ENCODE measurements at places on chromosomes 7 and 10.

GRCh38 chr7:94182721-94183120 lies 178.6 kb upstream of the BET1 start:
- H3K27me3 ChIP-seq = no peaks in the 10 kb centered on the region
- no peak overlapping the region for H3K27ac ChIP-seq
- DNase-seq = no peak

- H3K36me3 ChIP-seq = no peaks in the 10 kb centered on the region
- H3K4me1 ChIP-seq = no peaks in the 10 kb centered on the region
- H3K4me3 ChIP-seq = no peak overlapping the region
- H3K27me3 ChIP-seq = no peaks in the 10 kb centered on the region
- no peak overlapping the region for H3K27ac ChIP-seq
Measured at GRCh38 chr10:17061418-17061817, 68.2 kb downstream of the CUBN start.

DNA sequence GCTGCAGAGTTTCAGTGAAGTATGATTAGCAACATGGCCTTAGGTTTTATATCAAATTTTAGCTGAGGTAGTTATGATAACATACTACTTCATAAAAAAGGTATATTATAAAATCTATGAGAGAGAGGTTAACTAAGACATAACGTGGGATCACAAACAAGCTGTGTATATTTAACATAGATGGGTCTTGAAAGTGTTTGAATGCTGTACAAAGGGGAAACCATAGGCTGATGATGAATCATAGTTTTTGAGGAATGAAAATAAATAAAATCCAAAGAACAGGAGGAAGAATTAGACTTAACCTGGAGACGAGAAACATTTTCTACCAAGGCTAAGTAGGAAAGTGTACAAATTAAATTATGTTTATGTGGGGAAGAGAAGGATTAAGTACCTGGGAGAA lies 119.0 kb downstream of the GNAI1 start:
- no peak for DNase-seq
- H3K4me3 ChIP-seq = no peak overlapping the region
- no peak overlapping the region for H3K27ac ChIP-seq
- H3K4me1 ChIP-seq = no peaks in the 10 kb centered on the region

GRCh38 chr7:39310699-39311098 lies 255.5 kb upstream of the YAE1 start:
- DNase-seq = no peak
- no peak overlapping the region for H3K27ac ChIP-seq
- H3K36me3 ChIP-seq = no peaks in the 10 kb centered on the region
- peaks cover 15% of the 10 kb centered on the region for H3K27me3 ChIP-seq
- no peaks in the 10 kb centered on the region for H3K4me1 ChIP-seq

- no peak overlapping the region for H3K4me3 ChIP-seq
- no peak overlapping the region for H3K27ac ChIP-seq
- H3K36me3 ChIP-seq = no peaks in the 10 kb centered on the region
- H3K4me1 ChIP-seq = peaks cover 8% of the 10 kb centered on the region
- no peaks in the 10 kb centered on the region for H3K27me3 ChIP-seq
Measured at GRCh38 chr10:84340187-84340586, 11.8 kb downstream of the CCSER2 start.

GRCh38 chr7:127957886-127958285 lies 73.4 kb downstream of the LRRC4 start:
- peaks cover 78% of the 10 kb centered on the region for H3K36me3 ChIP-seq
- no peaks in the 10 kb centered on the region for H3K27me3 ChIP-seq
- no peak for DNase-seq
- H3K4me1 ChIP-seq = no peaks in the 10 kb centered on the region

DNA sequence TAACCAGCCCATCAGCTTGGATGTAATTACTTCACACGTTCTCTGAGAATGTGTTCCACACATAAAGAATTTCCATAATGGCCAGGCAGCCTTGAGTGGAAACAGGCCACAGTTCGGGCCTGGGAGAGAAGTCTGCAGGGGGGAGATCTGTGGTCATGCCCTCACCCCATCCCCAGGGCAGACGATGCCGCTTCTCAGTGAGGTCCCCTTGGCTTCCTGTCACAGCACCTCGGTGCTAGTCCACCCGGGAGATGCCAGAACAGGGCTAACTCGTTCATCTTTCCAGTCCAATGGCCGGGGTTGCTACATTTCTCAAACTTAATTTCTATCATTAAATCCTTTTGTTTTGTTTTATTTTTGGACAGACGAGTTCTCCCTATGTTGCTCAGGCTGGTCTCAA lies 624.1 kb downstream of the PTPRN2 start:
- no peak overlapping the region for H3K4me3 ChIP-seq
- H3K27me3 ChIP-seq = peaks cover 12% of the 10 kb centered on the region
- DNase-seq = no peak
- H3K4me1 ChIP-seq = no peaks in the 10 kb centered on the region

DNA sequence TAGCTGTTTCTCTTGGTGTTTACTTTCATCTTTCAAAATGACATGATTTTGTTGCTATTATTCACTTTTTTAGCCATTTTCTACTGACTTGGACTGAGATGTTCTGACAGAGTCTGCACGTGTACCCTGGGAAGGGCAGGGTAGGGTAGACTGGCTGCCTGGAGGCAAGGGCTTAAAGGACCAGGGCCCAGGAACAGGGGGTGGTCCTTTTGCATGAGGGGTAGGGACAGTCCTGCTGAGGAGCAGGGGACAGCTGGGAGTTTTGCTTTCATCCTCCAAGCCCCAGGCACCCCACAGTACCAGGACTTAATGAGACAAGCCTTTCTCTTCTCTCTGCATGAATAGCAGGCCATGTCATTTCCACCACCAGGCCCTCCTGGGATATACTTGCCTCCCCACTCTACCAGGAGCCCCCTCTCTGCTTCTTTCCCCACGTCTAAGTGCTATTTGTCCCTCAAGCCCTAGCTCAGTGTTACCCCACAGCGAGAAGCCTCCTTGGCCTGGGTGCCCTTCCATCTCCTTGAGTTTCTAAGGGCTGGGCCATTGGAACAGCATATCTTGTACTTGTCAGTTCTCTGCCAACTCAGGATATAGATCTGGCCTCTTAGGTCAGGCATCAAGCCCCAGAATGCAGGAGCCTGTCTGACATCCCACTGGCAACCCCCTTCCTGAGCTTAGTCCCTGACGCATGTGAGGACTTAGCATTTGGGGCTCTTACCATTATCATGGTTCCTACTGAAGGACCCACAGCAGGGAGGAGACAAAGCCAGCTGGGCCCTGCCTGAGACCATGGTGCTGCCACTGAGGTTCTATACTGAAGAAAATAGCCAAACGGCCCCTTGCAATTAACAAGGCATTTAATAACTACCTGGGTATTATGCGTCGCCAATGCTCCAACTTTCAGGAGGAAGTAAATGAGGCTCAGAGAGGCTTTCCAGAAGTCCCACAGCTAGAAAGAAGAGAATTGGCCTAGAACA lies 78.4 kb upstream of the UNC5B start:
- DNase-seq = no peak
- H3K4me3 ChIP-seq = no peak overlapping the region
- H3K36me3 ChIP-seq = no peaks in the 10 kb centered on the region
- H3K27me3 ChIP-seq = peaks cover 73% of the 10 kb centered on the region
- no peaks in the 10 kb centered on the region for H3K4me1 ChIP-seq

GRCh38 chr7:133520248-133520647 lies 267.4 kb downstream of the EXOC4 start:
- H3K27ac ChIP-seq = no peak overlapping the region
- DNase-seq = no peak
- H3K4me1 ChIP-seq = no peaks in the 10 kb centered on the region
- H3K4me3 ChIP-seq = no peak overlapping the region
- no peaks in the 10 kb centered on the region for H3K27me3 ChIP-seq

DNA sequence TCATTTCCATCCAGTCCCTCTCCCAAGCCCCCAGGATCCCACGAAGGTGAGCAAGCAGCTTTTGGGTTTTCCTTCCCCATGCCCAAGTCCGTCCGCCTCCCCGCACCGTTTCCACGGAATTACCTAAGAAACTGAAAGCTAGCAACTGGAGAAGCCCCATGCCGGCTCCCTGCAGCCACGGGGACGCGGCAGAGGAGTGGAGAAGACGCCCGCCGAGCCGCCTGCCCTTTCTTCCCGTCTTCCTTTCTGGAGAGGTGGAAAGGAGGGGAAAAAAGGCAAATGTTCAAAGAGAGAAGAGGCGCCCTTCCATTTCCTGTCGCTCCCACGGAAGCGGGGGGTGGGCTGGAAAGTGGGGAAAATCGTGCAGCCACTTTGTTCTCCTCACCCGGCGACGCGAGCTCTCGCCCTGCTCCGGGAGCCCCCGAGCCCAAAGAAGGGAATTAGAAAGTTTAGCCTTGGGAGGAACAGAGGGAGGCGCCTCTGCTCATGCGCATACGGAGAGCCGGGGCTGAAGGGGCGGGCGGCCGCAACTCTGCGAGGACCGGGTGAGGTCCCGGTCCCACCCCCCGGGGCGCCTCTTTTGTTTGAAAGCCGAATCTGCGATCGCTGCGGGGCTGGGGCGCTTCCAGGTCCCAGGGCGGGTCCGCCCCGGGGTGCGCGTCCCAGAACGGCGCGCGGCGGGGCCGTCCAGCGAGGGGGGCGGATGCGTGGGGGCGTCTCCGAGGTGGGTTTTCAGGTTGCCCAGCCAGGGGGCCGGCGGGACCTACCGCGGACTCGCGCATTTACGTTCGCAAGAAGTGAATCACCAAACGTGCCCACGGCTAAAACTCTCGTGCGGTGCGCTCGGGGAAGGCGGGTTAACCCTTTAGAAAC lies at the start of gene LAMB1:
LAMB1 (minus strand) TSS at position 436 of the 873 bp plus-strand sequence; CDS start at position 160, 276 bp downstream.
- no peaks in the 10 kb centered on the region for H3K36me3 ChIP-seq
- H3K27me3 ChIP-seq = peaks cover 4% of the 10 kb centered on the region
- H3K4me3 ChIP-seq = peak within 1 kb of the TSS; percentile 52
- H3K27ac ChIP-seq = peak within 1 kb of the TSS; percentile 24
- peak; percentile 96 for DNase-seq

All from K562 (cell line).